Activated T-helper 1 cell treated with anti-CD3 and anti-CD28 coated beads, Interleukin-2, amount 50 U/mL, for 16 hours (primary cell): ENCODE measurements at places on chromosomes 6 and 20.

GRCh38 chr6:6466967-6467761, 121.4 kb upstream of the LY86 start:
- DNase-seq = no peak

- no peak for DNase-seq
Measured at GRCh38 chr6:45554591-45554990, 176.9 kb upstream of the SUPT3H start.

DNA sequence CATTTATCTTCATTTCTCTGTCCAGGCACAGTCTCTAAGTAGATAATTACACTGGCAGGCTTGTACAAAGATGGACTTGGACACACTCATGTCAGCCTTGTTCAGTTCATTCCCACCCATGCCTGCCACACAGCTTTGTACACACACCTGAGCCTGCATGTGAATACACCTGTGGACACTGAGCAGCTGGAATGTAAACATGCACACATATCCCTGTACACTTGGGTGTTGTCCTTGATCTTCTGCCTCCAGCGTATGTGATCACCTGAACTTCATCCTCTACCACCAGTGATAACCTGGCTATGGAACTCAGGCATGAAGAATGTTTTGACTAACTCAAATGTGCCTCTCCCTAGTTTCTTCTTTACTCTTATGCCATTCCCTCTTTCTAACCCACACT, 190.6 kb downstream of the DHX35 start:
- DNase-seq = no peak

DNA sequence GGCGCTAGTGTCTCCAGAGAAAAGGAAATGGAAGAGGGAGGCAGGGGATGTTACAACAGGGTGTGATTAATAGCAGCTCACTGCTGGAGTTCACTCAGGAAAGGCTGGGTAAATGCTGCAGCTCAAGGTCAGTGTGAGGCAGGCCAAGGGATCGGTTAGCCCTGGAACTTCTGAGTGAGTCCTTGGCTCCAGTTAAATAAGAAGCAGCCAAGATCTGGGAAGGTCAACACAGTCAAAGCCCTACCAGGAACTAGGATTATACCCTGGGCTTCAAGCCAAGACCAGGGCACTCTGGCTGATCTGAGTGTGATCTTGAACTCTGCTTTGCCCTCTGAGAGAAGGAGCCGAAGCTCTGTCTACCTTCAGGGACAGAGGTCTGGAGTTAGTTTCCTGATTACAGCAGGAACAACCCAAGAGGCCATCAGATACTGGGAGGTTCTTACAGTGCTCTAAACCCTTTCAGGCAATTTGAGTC, 44.3 kb downstream of the TPD52L1 start:
- no peak for DNase-seq

GRCh38 chr6:146997062-146997461, 207.2 kb upstream of the STXBP5 start:
- no peak for DNase-seq

DNA sequence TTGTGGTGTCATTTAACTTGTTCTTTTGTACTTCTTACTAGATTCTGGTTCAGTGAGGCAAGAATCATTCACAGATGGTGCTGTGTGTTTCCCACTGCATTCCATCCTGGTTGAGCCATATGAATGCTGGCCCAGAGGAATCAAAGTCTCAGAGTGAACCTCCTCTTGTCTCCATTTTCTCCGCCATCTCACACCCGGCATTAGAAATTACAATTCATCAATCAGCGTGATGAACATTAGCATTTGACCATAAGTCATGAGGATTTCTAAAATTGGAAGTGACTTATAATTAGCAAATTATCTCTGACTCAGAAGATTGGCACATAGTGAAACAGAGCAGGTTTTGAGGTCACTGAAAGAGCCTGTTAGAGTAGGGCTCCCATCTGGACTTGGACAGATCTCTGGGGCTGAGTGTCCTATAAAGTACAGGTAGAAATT, 25.2 kb downstream of the TNFAIP3 start:
- DNase-seq = no peak

DNA sequence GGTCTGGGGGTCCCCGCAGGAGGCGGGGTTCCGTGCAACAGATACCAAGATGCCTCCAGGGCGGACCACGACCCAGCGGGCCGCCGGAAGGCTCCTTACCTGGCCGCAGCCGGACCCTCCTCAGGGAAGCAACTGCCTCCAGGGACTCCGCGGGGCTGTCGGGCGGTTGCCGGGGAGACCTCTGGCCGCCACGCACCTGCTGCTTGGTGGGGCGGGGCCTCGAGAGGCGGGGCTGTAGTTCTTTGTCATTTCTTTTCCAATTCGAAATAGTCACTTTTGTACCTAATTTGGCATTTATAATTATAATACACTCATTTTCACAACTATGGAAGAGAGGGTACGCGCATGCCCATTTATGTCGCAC, 647 bp downstream of the AK9 start:
- DNase-seq = peak; percentile 42

GRCh38 chr6:53349209-53349693, 501 bp upstream of the ELOVL5 start:
- no peak for DNase-seq

DNA sequence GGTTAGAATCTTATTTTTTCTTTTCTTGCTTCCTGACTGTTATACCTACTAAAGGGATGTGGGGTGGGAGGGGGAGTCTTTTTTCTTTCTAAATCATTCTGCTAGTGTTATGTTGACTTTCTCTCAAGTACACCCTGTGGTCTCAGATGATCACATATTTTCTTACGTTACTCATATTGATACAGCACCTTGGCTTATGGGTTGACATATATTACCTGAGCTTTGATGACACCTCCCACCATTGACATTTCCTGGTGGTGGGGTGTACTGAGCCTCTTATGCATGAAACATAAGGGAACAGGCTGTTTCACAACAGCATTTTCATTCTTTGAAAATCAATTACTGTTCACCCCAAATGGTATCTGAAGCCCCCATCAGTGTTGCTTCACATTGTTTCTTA, 169.8 kb downstream of the MMS22L start:
- DNase-seq = no peak

DNA sequence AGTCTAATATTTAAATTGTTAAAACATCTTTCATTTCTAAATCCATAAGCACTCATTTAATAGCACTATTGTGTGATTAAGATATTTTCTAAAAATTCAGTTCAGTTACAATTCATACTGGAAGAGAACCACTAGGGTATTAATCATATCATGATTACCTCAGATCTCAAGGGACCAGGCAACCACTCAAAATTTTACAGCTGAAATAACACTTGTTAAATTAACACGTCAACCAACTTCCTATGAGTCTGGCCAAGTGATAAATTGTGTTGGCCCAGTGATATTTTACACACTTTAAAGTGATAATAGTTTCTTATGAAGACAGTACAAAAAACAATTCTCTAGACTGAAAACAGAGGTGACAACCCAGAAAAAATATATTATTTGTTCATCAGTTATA, 869.0 kb upstream of the ADGRB3 start:
- DNase-seq = no peak

DNA sequence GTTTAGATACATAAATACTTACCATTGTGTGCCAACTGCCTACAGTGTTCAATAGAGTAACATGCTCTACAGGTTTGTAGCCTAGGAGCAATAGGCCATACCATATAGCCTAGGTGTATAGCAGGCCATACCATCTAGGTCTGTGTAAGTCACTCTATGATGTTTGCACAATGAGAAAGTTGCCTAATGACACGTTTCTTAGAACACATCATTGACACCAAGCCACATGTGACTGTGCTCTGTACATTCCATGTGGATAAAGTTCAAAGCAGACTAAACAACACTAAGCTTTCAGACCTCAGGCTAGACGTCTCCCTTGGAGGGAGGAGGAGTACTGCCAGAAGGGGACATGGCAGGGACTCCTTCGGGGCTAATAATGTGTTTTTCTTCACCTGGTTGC, 93.6 kb downstream of the KIF16B start:
- no peak for DNase-seq
